ENCODE measurements at places on chromosomes 3 and 15.
A peak's percentile ranks its signal among the peaks of the same experiment; 100 is the strongest.

DNA sequence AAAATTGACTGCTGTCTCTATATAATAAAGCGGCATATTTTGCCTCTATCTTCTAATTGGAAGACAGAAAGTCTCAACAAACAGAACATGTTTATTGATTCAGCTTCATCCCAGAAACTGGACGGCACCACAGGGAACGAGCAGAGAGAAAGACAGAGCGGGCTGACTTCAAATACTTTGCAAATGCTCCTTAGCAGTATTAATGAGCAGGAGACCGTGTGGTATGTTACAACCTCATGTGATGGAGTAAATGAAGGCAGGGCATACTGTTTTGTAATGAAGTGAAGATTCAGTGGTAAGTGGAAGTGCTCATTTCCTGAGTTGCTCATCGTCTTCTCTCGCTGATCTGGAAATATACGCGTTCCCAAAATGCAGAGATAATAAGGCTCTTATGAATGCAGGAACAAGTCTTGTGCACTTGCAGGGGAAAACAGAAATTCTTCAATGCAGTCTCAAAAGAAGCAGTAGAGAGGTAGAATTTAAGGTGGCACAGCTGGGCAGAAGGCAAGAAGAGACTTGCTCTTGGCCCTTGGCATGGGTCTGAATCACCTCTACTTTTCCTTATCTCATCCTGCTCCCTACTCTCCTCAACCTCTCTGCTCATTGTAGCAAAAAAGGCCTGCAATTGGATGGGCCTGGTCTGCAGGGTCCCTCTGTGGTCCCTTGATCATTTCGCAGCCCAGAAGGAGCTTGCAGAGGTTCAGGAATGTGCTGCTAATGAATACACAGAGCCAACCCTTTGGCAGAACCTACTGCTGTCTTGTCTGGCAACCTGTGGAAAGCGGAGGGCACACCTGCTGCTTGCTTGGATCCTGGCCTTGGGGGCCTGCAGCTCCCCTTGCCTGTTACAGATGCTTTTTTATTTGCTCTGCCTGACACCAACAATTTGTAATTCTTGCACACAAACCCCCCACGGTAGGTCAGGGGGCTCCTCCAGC is 604.9 kb upstream of the CFAP20DC start:
- DNase-seq: peak; percentile 28

- DNase-seq: no peak
Observed at GRCh38 chr15:89807689-89808088, 7.0 kb downstream of the ANPEP start.

DNA sequence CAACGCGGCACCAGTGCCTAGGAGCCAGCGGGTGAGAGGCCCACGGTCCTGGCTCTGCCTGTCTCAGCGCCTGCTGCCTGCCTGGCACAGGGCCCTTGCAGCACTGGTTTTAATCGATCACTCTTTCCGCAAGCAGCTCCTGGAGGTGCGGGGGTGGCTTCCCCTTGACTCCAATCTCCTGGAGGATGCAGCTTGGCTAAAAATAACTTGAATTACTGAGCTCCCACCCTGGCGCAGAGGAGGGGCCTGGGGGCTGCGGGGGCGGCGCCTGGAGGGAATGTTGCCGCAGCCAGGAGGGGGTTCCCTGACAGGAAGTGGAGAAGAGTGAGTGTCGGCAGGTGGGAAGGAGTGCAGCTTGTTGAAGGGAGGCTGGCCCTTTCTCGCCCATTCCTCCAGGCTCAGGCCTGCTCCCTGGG is 9.9 kb upstream of the RPL29 start:
- DNase-seq: peak; percentile 59

DNA sequence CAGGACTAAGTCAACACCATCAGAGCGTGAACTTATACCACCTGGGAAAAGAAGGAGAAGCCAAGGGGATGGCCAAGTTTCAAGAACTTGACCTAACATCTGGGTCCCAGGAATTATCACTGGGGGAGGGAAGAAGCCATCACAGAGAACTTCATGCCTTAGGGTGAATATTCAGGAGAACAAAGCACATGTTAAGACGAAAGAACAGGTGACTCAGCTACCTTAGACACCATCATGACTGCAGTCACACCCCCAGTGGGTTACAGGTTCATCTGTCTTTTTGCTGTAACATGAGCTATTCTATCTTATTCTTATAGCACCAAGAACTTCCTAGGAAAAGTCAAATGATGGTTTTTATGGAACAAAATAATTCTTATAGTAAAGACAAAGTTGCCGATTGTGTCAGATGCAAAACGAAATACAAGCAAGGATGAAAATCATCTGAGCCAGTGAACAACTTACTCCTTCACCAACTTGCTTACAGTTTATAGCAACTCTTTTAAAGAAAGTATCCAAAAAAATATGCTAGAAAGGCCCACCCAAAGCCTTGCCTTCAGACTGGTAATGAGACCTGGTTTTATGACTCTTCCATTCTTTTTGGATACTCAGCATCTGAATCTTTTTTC is 72.0 kb downstream of the TPRA1 start:
- DNase-seq: no peak

GRCh38 chr3:8987645-8988383 is 24.5 kb upstream of the RAD18 start:
- DNase-seq: peak; percentile 62

- DNase-seq: no peak
Observed at GRCh38 chr3:45841420-45841756, 531 bp downstream of the LZTFL1 start.

GRCh38 chr3:195095035-195095703 is 175.8 kb downstream of the XXYLT1 start:
- no peak for DNase-seq

DNA sequence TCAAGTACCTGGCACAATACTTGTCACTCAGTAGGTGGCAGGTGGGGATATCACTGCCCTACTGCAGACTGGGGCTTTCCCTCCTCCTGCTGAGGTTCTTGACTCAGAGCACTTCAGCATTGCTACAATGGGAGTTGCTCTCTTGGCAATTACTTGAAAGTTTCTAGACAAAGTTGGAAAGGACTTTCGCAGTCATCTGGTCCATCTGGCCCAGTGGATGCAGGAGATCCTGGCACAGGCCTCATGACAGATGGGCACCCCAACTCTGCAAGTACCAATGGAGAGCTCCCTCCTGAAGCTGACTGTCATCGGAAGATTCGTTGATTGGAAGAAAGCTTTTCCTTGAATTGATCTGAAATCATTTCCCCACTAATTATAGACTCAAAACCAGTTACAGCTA is 19.2 kb upstream of the IGF2BP2 start:
- no peak for DNase-seq

DNA sequence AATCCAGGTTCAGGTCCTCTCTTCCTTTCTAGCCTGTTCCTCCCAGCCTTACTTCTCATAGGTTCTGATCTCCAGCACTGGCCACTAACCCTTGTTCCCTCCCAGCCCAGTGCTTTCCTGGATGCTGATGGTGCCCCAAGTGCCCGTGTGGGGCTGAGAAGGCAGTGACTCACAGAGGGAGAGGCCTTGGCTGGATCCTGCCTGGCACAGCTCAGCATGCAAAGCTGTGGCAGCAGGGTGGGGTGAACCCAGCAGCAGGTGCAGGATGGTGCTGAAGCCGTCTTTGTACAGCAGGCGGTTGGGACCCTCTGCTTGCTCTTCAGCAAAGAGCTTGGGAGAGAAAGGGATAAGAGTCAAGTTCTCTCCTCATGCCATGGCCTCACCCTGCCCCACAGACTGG is 7.6 kb downstream of the LPCAT4 start:
- no peak for DNase-seq

- DNase-seq: no peak
Observed at GRCh38 chr15:85581495-85581894, 201.1 kb downstream of the AKAP13 start.

DNA sequence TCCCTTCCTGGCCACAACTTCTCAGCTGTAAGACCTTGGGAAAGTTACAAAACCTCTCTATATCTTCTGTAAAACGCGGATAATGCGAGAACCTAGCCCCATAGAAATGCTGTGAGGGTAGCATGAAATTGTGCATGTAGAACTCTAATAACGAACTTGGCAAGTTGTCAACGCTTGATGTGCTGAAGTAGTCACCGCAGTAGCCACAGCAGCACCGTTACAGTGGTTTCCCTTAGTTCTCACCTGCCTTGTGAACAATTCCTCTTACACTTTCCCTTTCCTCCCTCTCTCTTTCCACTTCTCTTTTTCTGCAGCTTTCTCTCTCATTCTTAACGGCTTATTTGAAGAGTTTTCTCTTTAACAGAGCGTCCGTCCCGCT is 447 bp upstream of the SHQ1 start:
- DNase-seq: no peak

GRCh38 chr3:143671626-143672025 is 176.6 kb downstream of the SLC9A9 start:
- DNase-seq: peak; percentile 48

DNA sequence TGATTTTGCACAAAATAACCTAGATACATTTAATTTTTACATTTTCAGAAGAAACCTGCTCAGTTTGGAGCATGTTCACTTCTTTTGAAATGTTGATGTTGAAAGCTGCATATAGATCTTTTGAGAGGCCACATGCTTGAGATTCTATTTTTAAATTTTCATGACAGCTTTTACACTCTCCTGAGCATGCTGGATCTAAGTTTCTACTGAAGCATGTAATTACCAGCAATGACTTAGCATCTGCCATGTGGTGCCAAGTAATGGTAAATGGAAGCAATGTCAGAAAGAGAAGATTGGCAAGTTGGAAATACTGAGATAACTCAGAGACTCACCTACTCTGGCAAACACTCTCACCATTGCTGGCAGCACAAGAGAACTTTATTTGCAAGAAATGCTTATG is 310.6 kb downstream of the NSUN3 start:
- peak; percentile 80 for DNase-seq

GRCh38 chr3:61595288-61595687 is 33.9 kb downstream of the PTPRG start:
- no peak for DNase-seq

DNA sequence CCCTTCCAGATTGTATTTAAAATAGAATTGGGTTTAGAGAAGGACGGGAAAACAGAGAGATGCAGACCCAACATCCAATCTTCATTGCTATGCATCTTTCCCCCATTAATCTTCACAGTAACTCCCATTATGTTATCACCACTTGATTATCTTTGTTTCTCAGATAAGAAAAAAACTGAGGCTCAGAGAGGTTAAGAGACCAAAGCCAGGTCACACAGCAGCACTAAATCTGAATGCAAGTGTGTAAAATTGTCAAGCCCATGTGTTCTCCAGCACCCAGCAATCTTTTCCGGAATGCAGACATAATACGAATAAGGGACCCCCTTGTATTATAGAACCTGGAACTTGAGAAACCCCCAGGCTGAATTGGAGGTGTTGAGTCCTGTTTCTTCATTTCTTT is 80.5 kb upstream of the TRIM42 start:
- DNase-seq: no peak

GRCh38 chr15:51090753-51091152 is 4.0 kb downstream of the TNFAIP8L3 start:
- DNase-seq: no peak

- no peak for DNase-seq
Observed at GRCh38 chr3:167972502-167972901, 123.2 kb downstream of the GOLIM4 start.

DNA sequence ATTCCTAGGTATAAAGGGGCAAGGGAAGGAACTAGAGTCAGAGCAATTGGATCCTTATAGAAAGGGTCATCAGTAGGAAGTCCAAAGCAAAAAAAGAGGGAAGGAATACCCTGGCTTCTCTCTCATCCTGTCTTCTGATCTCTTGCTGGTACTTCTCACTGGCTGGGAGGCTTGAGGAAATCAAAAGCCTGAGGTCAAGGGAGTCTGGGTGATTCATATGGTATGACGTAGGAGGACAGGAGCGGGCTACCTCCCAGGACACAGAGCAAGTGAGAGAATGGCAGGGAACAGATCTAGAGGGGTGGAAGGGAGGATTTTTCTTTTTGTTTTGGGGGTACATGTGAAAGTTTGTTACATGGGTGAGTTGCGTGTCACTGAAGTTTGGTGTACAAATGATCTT is 76.0 kb downstream of the CFAP20DC start:
- no peak for DNase-seq

DNA sequence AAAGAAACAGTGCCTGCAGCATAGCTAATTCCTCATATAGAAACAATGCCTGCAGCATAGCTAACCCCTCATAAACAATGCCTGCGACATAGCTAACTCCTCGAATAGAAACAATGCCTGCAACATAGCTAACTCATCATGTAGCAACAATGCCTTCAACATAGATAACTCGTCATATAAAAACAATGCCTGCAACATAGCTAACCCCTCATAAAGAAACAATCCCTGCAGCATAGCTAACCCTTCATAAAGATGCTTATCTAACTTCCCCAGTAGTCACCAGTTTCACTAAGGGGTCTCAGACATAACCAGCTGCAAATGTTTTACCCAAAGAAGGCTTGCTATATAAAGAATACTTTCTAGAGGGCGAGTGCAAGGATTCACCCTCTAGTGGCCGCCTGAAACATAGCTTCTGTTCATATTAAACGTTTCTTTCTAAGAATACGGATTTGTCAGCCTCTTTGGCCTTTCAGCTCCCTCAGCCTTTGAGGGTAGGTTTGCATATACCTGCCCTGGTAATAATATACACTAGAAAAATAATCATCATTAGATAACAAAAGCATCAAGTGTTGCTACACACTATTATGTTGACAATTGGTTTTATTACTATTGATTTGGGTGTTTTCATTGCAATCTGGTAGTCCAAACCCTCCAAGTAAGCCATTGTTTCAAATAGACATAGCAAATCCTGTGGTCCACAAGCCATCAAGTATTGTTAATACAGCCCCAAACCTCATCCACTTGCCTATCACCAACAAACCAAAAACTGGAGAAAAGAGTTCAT is 44.4 kb upstream of the FAN1 start:
- peak; percentile 50 for DNase-seq

DNA sequence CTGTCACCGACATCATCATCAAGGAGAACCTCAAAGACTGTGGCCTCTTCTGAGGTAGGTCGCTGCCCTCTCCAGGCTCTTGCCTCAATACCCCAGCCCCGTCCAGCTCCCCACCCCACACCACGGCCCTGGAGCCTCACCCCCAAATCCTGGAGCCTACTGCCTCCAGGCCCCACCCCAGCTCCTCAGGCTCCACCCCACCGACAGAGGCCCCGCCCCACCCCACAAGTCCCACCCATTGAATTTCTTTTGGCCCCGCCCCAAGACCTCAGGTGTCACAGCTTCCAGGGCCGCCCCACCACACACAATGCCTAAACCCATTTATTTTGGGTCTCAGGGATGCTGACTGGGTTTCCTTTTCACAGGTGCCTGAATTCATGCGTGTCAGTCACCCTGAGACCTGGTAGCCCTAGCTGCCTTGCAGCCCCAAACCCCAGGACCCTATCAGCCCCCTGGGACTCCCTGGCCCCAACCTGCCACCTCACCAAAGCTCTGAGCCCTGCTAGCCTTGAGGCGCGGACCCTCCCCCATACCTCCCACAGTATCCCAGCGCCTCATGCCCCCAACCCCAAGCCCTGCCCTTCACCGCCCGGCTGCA is 3.6 kb downstream of the GNAT1 start:
- DNase-seq: no peak

Data from brain (organoid and tissue), 16 donors.